ENCODE measurements at places on chromosomes 4 and X.

GRCh38 chrX:10660171-10660570 lies 39.8 kb upstream of the MID1 start:
- DNase-seq, result no peak

DNA sequence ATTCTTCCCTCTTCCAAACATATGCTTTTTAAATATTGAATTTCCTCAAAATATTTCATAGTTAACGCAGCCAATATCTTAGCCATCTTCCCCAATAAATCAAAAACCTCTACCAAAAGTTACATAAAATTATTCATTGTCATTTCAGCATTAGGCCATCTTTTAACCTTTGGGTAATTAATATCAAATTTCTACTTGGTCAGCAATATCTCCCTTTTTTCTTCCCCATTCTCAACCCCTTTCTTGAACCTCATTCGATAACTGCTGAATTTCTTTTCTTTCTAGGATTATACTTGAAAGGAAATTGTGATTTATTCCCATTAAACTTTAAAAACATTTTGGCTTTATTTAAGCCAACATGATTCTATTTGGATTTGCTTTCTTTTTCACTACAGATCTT lies 65.0 kb downstream of the RAP1GDS1 start:
- no peak for DNase-seq

- DNase-seq, result no peak
Measured at GRCh38 chr4:170698334-170698733, 608.6 kb upstream of the AADAT start.

GRCh38 chr4:112055100-112055499 lies 90.2 kb upstream of the FAM241A start:
- no peak for DNase-seq

GRCh38 chr4:8330821-8331574 lies 61.4 kb downstream of the HTRA3 start:
- DNase-seq, result no peak

GRCh38 chr4:138199568-138200235 lies 42.4 kb downstream of the SLC7A11 start:
- DNase-seq, result no peak

DNA sequence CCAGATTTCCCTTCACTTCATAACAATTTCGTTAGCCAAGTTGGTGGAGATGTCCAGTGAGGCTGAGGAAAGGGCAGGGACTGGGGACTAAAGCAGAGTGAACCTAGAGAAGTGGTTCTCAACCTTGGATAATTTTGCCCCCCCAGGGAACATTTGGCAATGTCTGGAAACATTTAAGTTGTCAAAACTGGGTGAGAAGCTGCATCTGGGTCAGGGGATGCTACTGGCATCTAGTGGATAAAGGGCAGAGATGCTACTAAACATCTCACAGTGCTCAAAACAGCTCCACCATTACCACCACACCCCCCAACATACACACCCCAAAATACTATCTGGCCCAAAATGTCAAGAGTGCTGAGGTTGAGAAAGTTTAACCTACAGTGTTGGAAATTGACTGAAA lies 32.0 kb upstream of the FGF16 start:
- no peak for DNase-seq

GRCh38 chr4:78414116-78414515 lies 137.5 kb upstream of the ANXA3 start:
- DNase-seq, result no peak

- DNase-seq, result no peak
Measured at GRCh38 chr4:65014078-65014477, 604.8 kb upstream of the TECRL start.

- no peak for DNase-seq
Measured at GRCh38 chr4:16415751-16416150, 189.5 kb upstream of the TAPT1 start.

DNA sequence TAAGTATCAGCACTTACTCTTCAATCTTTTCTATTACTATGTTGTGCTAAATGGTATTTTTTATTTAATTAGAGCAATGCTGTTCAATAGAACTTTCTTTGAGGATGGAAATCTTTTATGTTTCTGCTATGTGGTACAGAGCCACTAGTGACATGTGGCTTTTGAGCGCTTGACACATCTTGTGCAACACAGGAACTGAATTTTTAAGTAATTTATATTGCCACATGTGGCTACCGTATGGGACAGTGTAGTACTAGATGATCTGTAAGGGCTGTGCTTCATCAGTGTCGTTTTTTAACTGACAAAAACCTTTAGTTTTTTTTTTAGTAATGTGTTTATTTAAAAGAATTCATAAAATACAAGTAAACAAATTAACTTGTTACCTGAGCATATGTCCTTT lies 22.4 kb downstream of the HPRT1 start:
- DNase-seq, result no peak

DNA sequence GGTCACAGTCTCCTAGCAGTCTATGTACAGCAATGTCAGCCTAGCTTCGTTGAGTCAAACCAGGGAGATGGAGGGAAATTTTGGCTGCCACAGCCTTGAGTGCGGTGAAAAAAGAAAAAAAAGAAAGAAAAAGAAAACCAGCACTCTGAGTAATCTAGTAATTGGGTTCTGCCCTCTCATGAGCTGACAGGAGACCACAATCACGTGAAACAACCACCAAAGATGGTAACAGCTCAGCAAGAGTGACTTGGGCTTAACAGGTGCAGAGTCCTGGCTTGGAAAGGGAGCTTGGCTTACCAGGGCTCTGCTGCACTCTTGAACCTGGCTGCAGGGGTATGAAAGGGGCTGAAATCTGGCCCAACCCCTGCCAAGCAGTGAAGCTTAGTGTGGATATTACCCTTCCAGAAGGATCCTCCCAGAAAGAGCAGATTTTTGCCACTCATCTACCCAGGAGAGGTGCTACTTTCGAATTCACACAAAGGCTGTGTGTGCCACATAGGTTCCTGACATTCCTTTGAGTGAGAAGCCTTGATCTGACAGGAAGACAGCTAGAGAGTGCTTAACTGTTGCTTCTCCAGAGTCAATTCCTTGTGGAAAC lies 350.3 kb downstream of the PTTG2 start:
- no peak for DNase-seq

DNA sequence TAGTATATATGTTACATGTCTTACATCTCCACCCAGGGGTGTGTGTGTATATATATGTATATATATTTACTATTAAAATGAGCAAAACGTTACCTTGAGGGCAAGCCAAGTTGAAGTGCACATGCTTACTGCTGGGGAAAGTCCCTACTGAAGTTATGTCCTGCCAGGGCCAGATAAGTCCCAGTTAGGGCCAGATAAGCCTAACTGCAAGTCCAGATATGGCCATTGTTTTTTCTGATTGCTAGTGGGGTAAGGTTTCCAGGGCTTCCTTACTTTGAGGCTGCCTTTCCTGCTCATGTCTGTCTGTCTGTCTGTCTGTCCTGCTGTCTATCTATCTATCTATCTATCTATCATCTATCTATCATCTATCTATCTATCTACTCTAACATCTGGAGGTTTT lies 19.3 kb upstream of the ZNF81 start:
- no peak for DNase-seq

DNA sequence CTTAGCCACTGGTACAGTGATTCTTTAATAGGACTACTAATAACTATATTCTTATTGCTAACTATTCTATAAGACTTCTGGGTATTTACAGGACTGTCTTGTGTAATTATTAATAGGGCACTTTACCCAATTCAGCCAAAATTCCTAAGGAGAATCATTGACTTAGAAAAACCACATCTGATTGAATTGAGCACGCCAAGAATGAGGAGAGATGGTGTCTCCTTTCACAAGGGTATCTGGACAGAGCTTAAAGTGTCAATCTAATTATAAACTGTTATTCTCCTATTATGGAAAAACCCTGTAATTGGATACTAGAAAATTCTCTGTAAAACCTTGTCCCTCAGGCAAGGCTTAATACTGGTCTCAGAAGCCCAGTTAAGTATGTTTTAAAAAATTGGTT lies 111.1 kb upstream of the TLL1 start:
- no peak for DNase-seq

DNA sequence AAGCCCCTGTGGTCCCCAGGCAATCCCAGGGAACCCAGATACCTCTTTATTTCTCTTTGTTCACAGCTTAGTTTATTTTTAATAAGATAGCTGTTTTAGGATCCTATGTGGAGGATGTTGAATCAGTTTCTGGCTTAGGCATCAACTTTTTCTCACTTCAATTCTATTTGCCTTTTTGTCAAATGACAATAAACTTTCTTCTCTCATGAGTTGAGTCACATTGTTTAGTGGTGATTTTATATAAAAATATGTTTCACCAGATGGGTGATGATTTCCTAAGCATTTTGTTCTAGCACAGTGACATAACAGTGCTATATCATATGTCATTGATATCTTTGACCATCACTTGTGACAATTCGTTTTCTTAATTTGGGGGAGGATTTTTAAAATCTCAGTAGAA lies 198.1 kb upstream of the PUDP start:
- DNase-seq, result no peak

GRCh38 chr4:151263455-151263854 lies 13.5 kb upstream of the PRSS48 start:
- no peak for DNase-seq

GRCh38 chr4:37620176-37620575 lies 66.0 kb downstream of the RELL1 start:
- DNase-seq, result no peak

DNA sequence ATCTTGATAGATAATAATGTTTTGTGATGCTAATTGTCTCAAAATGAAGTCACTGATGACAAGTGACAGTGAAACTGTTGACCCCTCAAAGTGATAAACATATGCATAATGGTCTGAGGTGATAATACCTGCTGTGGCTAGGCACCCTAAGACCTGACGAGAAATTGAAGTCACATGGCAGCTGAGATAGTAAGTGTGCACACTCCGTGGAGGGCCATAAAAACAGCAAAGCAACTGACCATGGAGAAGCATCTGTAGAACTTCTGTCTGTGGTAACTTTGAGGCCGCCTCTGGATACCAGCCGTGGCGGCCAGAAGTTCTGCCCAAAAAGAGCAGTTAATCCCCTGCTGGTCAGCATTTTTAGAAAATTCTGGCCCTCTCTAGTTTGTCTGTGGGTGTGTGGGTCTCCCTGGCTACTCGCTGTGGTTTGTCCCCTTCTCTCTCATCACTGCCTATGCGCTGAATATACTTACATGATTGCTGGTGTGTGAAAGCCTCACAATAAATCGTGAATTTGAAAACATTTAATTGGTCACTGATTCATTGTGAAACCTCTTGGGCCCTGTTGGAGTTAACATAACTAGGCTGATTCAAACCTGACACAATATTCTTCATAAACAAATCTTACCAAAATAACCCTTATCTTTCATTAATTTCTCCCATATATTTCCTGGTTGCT lies 50.6 kb downstream of the CCDC149 start:
- DNase-seq, result no peak

DNA sequence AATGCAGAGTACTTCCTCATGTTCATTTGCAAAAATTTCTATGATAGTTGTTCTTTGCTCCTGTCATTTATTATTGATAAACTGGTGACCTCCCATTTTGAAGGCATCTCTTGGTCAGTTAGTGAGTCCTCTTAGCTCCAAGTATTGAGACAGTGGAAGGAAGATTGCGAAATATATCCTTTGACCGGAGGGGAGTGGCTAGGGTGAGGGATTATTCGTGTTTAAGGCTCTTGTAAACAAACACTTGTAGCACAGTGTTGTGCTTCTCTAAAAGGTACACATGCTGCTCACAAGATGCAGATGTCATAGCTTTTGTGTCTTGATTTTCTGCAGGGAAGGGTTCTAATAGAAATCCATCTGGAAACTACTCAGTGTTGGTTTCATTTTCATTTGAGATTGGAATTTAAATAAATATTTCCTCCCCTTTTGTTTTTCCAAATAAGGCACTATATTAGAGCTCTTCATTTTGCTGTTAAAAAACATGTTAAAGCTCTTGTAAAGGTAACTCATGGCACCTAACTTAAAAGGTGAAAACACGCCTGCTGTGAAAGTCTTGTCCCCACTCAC lies 21.8 kb downstream of the TXLNG start:
- DNase-seq, result no peak

DNA sequence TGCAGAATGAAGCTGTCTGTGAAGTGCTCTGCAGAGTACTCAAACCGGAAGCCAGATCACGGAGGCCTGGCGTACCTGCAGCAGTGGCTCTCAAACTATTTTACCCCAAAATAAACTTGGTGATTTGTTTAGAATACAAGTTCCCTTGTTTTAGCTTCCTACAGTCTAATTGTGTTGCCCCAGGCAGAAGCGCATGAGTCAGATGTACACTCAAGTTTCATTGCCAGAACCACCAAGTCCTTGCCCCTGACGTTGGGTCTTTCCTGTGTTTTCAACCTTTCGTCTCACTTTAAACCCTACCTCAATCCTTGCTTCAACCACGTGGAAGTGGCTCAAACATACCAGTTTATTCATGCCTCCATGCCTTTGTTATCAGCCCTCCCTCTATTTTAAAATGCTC lies 66.2 kb upstream of the SLC7A11 start:
- no peak for DNase-seq

- DNase-seq, result no peak
Measured at GRCh38 chr4:54726907-54727306, 69.2 kb downstream of the KIT start.

- DNase-seq, result no peak
Measured at GRCh38 chrX:16457239-16457638, 192.7 kb upstream of the S100G start.

DNA sequence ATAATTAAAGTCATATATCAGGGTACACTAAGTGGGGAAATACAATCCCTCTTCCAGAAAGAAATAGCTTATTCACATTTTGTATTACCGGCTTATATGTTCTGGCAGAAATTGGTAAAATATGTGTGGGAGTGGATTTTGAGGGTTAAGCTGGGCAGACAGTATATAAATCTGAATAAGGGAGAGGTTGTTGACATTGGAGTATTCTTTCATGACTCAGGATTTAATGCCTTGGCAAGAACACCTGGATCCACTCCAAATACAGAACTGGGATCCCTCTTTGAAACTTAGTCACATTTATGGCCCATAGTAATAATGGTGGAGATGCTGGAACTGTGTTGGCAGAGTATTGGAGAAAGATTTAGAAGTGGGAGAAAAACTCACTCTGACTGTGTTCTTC lies 54.3 kb upstream of the TET2 start:
- no peak for DNase-seq

DNA sequence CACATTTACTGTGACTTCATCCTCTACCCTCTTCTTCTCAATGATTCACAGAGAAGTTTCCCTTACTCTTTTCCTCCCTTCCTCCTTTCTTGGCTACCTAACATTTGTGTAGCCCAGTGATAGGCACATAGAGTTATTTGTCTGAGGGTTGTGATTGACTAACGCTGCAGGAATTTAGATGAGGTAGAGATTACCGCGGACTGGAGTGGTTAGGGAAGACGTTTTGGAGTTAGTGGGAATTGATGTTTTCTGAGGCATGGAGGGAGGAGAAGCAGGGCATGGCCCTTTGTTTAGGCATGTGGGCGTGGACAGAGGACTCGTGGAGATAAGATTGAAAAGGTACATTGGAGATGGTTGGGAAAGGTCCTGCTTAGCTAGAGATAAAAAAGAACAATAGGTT lies 246.7 kb downstream of the GPAT3 start:
- DNase-seq, result no peak

Data from 8988T (cell line).